AG08396 (cell line): ENCODE measurements at places on chromosomes 2 and 18.
A peak's percentile ranks its signal among the peaks of the same experiment; 100 is the strongest.

DNA sequence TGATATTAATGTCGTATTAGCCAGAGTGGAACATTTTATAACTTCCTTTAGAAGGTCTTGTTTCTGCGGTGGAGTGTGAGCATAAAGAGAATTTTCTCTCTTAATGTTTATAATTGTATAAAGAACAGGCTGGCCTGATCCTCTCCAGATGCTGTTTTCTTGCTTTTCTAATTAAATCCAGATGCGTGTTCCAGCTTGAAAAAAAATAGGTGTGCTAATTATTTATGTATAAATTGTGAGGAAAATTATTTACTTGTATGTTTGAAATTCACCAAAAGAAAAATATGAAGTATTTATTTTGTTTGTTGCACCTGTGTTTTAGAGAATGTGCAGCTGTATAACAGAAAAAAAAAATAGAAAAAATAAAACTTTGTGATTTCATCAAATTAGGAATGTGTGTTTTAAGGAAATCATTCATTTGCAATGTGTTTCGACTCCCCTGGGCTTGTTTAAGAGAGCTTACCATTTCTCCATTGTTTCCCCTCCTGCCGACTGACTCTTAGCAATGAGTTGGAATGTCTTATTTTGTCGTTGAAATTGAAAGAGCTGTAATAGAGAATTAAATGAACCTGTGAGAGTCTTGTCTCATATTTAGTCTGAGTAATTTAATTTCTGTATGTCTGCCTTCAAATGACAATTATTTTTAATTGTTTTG lies 220.1 kb upstream of the NXPH2 start:
- DNase-seq: no peak

GRCh38 chr2:69177785-69178636 lies 165.0 kb downstream of the ANTXR1 start:
- DNase-seq: peak; percentile 86

GRCh38 chr2:43340945-43341356 lies 114.5 kb upstream of the ZFP36L2 start:
- DNase-seq: no peak

DNA sequence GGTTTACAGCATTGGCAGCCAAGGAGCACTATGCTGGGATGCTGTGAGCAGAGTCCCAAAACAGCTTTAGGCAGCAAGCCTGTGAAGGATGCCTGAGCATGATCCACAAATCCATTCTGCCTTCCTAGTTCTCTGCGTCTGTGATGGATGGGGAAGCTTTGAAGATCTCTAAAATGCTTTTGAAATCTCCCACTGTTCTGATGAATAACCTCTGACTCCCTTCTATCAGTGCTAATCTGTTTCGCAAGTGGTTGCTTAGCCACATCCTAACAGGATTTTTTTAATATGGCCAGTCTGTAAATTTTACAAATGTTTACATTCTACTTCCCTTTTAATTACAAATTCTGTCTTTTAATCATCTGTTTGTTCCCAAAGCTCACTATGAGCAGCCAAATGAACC lies 319.2 kb downstream of the GULP1 start:
- no peak for DNase-seq

GRCh38 chr2:226730481-226730880 lies 69.1 kb downstream of the IRS1 start:
- DNase-seq: peak; percentile 40

GRCh38 chr2:218043701-218044109 lies 25.3 kb upstream of the RUFY4 start:
- DNase-seq: no peak

DNA sequence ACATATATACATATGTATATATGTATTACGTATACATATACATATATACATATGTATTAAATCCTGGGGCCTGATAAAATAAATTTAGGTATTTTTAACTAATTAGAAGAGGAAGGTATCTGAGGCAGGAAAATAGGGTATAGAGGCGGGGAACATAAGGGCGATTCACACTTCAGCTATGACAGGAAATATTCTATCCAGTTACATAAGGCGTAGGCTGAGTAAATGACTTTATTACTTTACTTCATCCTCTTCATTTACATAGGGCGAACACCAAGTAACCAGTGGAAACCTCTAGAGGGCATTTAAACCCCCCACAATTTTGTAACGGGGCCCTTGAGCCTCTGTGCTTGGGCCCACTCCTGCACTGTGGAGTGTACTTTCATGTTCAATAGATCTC lies 167.5 kb downstream of the SOCS6 start:
- DNase-seq: no peak

- no peak for DNase-seq
These were observed 56.6 kb downstream of the XRCC5 start for GRCh38 chr2:216165711-216166110.

GRCh38 chr18:23627970-23628369 lies 34.7 kb downstream of the ANKRD29 start:
- DNase-seq: no peak

GRCh38 chr18:56473400-56474024 lies 164.9 kb downstream of the TXNL1 start:
- no peak for DNase-seq

GRCh38 chr2:46655551-46656436 lies 176.4 kb downstream of the TMEM247 start:
- no peak for DNase-seq

DNA sequence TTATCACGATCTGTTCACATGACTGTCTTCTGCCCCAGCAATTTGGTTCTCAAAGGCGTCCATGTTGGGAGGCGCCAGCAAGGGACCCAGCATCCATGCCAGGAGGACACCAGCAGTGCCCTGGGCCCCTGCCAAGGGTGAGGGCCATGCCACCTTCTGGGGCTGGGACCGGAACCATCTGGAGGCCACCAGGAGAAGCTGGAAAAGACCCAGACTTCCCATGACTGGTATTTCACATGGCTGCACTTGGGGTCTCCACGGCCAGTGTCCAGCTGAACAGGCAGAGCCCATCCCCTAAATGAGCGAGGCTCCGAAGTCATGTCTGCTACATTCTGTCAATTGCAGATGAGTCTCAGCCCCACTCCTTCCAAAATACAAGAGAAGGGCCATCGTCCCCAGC lies 306.8 kb upstream of the HS6ST1 start:
- DNase-seq: no peak

GRCh38 chr2:199552141-199552540 lies 94.4 kb upstream of the SATB2 start:
- no peak for DNase-seq

GRCh38 chr2:98464772-98465310 lies 20.2 kb downstream of the INPP4A start:
- no peak for DNase-seq

GRCh38 chr2:143345887-143346787 lies 216.9 kb downstream of the ARHGAP15 start:
- DNase-seq: no peak
